ENCODE measurements at places on chromosomes 3 and 15.

DNA sequence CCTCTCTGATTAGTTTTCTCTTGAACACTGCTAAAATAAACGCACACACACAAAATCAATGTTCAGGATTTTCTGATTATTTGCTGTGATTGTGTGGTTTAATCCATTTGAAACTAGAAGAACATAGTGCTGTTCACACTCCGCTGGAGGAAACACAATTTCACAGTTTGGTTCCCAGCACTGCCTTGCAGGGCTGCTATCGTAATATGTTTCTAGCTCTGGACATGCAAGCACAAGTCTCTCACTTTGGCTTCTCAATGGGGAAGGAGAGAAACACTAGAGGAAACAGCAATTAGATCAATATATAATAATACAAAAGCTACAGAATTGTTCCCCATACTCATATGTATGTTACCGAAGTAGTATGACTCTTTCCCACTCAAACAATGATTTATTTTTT is 299.5 kb downstream of the NSUN3 start:
- no peak for ATAC-seq

GRCh38 chr3:113058188-113058587 is 67.4 kb downstream of the GTPBP8 start:
- ATAC-seq: no peak

- no peak for ATAC-seq
Observed at GRCh38 chr3:196063456-196063855, 18.4 kb downstream of the TFRC start.

GRCh38 chr15:34338347-34338746 is 766 bp upstream of the SLC12A6 start:
- no peak for ATAC-seq

DNA sequence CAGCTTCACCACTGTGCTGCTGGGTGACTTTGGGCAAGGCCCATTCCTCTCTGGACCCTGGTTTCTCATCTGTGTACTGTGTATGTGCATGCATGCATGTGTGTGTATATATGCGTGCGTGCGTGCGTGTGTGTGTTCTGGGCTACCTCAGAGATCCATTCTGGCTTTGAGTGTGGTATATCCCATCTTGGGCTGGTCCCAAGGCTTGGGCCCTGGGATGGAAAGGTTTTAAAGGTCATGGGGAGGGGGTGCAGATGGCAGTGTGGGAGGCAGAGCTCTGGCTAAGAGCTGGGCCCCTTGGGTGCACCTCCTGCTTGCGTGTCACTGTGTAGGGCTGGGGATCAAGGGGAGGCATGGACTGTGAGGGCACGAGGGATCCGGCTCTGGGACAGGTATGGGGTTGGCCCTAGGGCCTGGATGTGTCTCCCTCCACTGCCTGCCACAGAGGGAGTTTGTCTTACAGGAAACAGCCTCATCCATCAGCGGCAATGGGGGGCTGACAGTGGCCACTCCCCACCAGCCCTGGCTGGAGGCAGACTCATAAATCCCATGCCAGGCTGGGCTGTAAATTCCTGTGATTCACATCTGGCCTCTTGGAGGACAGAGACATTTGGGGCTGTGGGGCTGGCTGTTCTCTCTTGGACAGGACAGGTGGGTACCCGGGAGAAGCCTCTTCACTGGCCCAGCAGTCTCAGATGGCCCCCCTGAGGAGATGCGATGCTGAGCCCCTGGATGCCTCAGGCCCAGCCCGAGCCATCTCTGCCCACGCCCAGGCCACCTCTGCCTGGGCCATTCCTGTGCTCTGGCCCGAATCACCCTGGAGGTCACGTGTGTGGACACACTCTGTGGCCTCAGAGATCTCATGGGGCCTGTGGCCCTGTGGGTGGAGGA is 21.4 kb upstream of the CSPG4 start:
- ATAC-seq: no peak

GRCh38 chr15:90799639-90800170 is 68.7 kb upstream of the FURIN start:
- ATAC-seq: no peak

GRCh38 chr3:141093971-141094684 is 43.0 kb downstream of the SPSB4 start:
- ATAC-seq: peak; percentile 72

DNA sequence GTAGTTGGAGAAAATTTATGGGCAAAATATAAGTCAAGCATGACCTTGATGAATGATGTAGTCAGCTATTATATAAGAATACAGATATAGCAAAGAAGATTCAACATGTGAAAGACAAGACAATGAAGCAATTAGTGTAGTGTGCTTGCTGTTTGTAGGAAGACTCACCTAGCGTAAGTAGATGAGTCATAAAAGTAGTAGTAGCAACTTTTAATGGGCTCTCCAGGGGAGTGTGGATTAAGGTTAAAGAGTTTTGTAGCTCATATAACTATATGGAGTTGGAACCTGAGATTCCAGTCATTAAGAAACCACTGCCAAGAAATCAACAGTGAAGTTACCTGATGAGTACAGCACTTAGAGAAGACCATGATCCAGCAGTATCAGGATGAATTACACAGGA is 444.7 kb upstream of the CNTN3 start:
- no peak for ATAC-seq

DNA sequence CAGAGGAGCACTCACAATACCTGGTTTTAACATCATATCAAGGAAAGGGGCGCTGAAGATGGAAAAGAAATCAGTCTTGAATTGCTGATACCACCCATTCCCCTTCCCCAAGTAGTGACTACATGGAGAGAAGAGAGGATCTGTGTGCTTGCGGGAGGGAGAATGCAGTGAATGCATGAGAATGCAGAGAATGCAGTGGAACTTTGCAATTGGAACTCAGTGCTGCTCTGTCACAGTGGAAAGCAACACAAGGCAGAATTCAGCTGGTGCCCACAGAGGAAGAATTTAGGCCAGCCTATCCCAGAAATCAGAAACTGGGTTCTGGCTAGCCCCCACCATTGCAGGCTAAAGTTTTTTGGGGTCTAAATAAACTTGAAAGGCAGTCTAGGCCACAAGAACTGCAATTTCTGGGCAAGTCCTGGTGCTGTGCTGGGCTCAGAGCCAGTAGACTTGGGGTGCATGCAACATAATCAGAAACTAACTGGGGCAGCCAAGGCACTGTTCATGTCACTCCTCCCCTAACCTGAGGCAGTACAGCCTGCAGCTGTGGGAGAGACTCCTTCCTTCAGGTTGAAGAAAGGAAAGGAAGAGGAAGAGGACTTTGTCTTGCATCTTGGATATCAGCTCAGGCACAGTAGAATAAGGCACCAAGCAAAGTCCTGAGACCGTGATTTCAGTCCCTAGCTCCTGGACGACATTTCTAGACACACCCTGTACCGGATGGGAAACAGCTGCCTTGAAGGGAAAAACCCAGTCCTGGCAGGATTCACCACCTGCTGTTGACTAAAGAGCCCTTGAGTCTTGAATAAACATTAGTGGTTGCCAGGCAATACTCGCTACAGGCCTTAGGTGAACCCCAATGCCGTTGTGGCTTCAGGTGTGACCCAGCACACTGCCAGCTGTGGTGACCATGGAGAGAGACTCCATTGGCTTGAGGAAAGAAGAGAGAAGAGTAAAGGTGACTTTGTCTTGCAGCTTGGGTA is 329.3 kb downstream of the TBL1XR1 start:
- ATAC-seq: peak; percentile 98

DNA sequence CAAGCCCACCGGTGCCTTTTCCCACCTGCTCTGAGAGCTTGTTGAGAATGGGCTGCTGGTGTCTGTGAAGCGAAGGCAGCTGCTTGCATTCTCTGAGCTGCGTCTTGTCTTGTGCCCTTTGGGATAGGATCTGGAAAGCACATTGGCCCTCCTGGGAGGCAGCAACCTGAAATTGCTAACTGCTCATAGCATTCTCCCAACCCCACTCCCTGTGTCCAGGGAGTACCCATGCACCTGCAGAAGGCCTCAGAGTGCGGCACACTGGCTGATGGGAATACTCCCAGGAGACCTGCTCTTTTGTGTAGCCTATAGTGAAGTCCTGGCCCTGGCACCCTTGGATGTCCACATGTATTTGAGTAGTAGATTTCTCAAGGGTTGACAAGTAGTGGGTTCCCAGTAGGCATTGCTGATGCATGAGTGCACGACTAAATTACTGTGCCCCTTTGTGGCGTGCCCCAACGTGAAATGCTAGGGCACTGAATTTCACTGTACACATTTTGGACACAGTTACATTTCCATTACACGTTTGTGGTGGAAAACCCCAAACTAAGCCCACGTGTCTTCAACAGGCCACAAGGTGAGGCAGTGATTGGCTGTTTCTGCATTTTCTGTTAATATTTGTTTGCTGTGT is 3.7 kb downstream of the EPHB1 start:
- ATAC-seq: no peak

- ATAC-seq: no peak
Observed at GRCh38 chr15:46270481-46271147, 635.8 kb downstream of the SQOR start.

GRCh38 chr15:29825227-29825626 is 3.0 kb upstream of the TJP1 start:
- ATAC-seq: no peak

All from esophagus mucosa (tissue), 1 donor.